ENCODE measurements at places on chromosomes 5 and 9.

- no peak for DNase-seq
Measured at GRCh38 chr5:172160506-172160905, 27.5 kb downstream of the STK10 start.

DNA sequence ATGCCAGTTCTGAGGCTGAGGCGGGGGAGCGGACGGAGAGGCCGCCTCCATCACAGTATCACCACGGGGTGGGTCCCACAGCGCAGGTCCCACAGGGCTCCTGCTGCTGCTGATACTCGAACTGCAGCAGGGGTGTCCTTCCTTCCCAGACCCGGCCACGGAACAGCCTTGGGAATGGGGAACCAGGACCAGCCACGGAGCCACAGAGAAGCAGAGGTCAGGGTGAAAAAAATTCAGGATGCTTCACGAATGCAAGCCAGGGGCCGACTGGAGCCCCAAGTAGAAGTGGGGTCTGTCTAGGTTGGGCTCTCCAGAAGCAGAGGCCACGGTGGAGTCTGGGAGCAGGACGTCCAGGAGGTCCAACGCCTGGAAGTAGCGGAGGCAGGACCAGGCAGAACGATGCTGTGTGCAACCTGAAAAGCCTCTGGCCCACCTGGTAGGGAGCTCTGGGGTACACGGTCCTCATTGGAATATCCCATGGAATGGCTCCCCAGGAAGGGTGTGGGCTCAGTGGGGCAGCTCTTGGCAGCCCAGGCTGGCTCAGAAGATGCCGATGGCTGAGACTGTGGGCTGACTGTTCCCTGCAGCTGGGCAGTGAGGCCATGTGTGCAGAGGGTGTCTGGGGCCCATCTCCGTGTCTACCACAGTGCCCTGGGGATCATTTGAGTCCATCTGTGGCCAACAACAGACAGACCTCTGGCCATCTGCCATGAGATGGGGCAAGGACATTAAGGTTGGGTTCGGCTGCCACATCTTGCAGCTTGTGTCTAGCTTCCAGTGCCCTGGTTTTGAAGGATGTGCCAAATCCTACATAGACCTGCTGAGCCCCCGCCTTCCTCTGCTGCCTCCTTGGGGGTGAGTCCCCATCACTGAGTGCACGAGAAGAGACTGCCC lies 66.9 kb upstream of the FCN1 start:
- DNase-seq, result no peak

- no peak for DNase-seq
Measured at GRCh38 chr9:85056203-85056572, 386.7 kb downstream of the NTRK2 start.

GRCh38 chr5:111472579-111472978 lies 39.8 kb downstream of the STARD4 start:
- no peak for DNase-seq

- DNase-seq, result no peak
Measured at GRCh38 chr9:20726144-20726543, 42.1 kb downstream of the FOCAD start.
